ENCODE measurements at places on chromosomes 7 and 10.

DNA sequence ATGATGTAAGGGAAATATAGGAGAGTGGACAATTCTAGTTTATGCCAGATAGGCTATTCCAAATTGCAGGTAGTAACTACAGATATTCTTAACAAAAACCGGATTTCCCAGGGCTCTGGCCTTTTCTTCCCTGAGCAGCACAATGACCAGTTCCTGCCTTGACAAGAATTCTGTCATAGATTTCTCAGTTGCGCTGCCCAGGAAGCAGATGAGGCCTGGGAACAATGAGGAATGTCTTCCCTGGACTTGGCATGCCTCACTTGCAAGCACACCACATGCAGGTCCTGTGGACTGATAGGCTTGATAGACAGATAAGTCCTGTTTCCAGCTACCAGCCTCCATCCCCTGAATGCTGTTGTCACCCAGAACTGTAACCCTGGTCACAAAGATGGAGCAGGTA, 174.5 kb upstream of the PRSS58 start:
- DNase-seq: no peak

DNA sequence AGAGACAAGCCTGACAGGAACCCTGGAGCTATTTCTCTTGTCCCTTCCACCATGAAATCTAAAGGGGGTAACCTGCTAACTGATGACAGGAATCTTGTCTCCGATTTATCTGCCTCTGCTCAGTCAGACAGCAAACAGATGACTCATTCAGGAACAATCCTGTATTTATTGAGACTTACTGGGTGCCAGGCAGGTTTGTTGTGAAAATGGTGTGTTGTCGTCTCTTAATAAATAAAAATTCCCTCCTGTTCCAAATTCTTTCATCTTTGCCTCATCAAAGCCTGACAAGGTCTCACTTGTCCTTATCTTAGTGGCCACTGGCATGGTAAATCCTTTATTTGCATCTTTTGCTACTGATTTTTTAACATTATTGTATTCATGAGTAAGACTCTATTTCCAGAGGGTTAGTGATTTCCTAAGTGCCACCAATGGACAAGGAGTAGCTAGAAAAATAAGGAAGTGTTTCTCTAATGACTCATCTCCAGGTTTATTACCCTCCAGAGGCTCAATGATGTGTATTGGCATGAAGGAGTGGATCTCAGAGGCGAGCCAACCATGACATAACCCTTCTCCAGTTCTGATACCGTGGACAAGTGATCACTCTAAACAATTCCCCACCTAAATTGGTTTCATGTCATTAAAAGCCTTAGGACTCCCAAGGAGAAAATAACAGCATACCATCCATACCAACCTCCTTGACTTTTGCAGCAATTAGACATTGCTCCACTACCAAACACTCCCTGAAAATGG, 724.0 kb downstream of the GRID1 start:
- DNase-seq: no peak

DNA sequence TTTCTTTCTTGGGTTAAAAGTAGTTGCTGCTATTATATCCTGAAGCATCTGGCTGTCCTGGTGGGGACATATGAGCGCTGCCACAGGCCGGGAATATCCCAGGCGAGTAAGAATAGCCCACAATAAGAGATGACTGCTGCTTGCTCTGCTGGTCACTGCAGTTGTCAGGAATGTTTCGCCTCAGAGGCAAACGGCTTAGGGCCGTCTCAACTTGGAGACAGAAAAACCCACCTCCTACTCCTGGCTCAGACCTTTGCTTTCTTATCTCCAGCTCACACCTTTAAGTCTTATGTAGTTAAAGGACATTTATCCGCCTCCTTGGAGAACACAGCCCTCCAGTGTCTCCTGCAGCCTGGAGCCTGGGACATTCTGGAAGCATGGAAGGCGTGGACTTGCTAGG, at the start of gene GJD4:
GJD4 (plus strand) TSS at position 151 of the 400 bp plus-strand sequence; CDS start at position 378, 227 bp downstream.
- no peak for DNase-seq

DNA sequence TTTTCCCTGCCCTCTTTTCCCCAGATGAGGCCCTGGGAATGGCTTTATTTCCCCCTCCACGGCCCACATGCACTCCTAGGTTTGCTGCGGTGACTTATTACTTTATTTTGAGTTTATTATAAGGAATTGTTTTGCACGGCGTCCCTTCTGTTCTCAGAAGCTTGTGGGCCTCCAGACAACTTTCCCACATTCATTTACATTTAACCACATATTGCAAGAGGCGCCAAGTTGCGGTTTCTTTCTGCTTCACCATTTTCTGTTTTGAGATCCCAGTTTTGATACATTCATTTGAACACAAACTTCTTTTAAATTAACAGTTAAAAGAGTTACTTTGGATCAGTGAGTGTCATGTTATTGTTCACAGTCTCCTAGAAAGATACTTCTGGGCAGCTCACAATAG, 532.5 kb upstream of the MGMT start:
- DNase-seq: no peak

DNA sequence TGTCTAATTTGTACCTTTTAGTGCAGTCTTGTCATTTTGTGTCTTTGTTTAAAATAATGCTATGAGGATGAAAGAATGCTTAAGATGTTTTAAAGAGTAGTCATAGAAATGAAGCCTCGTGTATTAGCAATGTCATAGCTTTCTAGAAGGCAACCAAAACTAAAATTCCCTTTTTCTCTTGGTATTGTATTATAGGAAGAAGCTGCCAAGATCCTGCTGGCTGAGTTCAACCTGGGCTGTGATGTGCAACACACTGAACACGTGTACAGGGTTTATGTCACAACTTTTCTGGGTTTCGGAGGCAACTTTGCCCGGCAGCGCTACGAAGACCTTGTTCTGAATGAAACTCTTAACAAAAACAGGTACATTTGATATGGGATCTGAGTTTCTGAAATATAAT, 36.2 kb downstream of the COX15 start:
- DNase-seq: no peak

GRCh38 chr10:30991647-30992011, 40.0 kb downstream of the ZNF438 start:
- DNase-seq: no peak

GRCh38 chr10:132918617-132919373, 23.6 kb downstream of the CFAP46 start:
- no peak for DNase-seq

GRCh38 chr10:79387974-79388850, 40.9 kb downstream of the PPIF start:
- DNase-seq: peak; percentile 21

DNA sequence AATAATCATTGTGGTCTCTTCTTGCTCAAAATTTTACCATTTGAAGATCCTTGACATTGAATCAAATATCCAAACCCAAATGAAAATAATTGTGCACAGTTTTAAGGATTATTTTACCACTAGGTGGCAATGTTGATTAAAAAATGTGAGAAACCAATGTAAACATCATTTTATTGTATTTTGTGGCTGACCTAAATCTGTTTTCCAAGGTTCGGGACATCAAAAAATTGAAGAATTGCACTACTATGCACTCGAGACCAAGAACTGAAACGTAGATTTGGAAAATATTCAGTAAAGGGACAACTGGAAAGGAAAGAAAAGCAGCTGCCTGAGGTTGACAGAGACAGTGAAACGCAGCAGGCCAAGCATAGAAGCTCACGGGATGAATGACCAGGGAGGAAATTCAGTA, 259.3 kb downstream of the SNX13 start:
- no peak for DNase-seq

DNA sequence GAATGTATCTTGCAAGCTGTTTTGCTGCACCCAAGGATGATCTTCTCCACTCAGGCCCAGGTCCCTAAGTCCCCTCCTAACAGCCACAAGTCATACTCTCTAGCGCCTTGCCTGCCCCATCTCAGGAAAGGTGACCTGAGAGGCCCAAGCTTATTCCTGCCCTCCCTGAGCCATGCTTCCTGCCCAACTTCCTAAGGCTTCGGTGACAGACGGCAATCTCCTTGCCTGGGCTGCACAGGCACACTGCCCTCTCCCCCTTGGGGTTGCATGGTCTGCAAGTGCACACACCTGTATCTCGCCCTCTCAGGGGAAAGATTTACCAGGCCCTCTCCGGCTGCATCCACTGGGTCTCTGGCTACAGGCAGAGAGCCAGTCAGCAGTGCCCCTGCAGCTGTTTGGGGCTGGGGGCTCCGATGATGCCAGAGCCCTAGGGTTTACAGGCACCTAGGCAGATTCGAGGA, 771 bp upstream of the ADIRF start:
- DNase-seq: no peak

GRCh38 chr7:25802473-25802872, 349.5 kb upstream of the NFE2L3 start:
- DNase-seq: no peak

DNA sequence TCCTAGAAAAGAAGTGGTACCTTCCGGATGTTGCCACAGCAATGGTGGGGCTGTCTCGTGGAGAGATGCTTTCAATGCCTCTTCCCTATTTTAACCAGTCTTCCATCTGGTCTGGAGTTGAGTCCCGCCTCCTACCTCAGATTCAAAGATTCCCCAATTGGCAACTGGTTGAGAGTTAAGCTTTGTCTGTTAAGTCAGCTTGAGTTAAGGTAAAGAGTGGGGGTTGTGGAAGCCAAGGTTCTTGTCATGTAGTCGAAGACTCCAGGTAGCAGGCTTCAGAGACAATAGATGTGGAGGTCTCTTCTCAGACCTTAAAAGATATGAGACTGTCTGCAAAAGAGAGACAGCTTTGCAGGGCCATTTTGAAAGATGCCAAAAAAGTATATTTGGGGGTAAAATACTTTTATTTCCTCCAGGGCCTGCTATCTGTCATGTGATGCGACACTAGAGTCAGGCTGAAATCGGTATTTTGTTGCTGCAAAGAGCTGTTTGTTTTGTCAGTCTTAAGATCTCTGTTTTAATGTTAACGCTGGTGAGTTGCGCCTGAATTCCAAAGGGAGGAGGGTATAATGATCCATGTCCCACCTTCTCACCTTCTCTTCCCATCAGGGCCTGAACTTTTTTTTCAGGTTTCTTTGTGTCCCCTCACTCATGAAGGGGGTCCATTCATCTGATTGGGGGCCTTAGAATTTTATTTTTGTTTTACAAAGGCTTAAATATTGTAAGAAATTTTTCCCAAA, 40.4 kb upstream of the SCIN start:
- no peak for DNase-seq

DNA sequence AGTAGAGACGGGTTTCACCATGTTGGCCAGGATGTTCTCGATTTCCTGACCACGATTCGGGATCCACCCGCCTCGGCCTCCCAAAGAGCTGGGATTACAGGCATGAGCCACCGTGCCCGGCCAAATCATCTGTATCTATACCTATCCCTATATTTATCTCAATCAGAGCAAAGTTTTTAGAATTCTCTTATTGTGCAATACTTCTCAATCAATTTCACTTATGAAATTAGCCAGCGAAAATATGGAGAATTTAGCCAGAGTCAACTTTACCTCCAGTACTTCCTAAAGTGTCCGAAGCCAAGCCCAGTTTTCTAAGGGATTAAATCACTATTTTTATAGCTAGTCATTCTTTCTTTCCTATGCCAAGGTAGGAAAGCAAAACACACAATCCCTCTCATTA, 319.1 kb upstream of the PFKP start:
- no peak for DNase-seq

- no peak for DNase-seq
Observed at GRCh38 chr10:106537866-106538265, 626.6 kb downstream of the SORCS1 start.

GRCh38 chr10:124705817-124706461, 38.2 kb downstream of the FAM53B start:
- DNase-seq: no peak

GRCh38 chr7:3156508-3156907, 112.8 kb upstream of the CARD11 start:
- DNase-seq: no peak

- DNase-seq: no peak
Observed at GRCh38 chr7:100768784-100769183, 35.4 kb downstream of the ZAN start.

- no peak for DNase-seq
Observed at GRCh38 chr7:80247891-80248290, 113.3 kb downstream of the GNAI1 start.

DNA sequence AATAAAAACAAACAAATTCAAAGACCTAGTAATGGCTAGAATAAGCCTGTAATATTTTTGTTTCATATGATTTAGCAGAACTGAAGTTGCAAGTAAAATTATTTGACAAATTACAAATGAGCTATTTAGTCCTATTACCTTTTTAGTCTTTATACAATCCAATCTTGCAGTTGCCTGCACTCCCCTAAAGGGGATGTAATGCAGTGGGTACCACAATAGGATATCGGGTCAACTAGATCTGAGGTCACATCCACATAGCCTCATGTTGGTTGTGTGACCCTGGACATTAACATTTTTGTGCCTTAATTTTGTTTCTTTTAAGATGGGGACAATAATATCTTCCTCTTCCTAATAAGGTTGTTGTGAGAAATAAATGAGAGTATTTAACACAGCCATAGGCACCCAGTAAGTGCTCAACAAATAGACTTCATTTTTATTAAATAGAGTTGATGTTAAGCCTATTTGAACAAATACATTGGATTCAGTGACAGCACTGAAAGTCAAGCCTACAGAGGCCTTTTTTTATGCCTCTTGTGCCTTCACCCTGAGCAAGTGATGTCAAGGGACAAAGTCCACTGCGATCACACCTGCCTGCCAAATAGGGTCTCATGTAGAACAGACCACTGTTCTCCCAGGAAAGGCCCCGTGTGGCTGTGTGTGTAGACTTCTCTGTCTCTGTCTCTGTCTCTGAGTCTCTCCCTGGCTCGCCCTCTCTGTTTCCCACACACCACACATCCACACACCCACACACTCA, 124.8 kb downstream of the EVX1 start:
- DNase-seq: no peak

- DNase-seq: no peak
Observed at GRCh38 chr10:22719406-22720042, 5.1 kb upstream of the PIP4K2A start.

- no peak for DNase-seq
Observed at GRCh38 chr7:131459256-131459655, 97.2 kb downstream of the PODXL start.

- DNase-seq: no peak
Observed at GRCh38 chr7:85030893-85031292, 156.0 kb downstream of the SEMA3D start.

GRCh38 chr7:92567460-92567859, 22.7 kb downstream of the FAM133B start:
- DNase-seq: no peak

- DNase-seq: peak; percentile 64
Observed at GRCh38 chr10:22505911-22506685, 160.8 kb downstream of the SPAG6 start.

GRCh38 chr7:76047305-76047810, 442 bp downstream of the STYXL1 start:
- DNase-seq: no peak

- DNase-seq: no peak
Observed at GRCh38 chr10:60434418-60435046, 44.9 kb upstream of the ANK3 start.

GRCh38 chr7:157413881-157414701, 77.3 kb downstream of the DNAJB6 start:
- no peak for DNase-seq

- no peak for DNase-seq
Observed at GRCh38 chr7:21352540-21353387, 75.1 kb upstream of the SP4 start.

DNA sequence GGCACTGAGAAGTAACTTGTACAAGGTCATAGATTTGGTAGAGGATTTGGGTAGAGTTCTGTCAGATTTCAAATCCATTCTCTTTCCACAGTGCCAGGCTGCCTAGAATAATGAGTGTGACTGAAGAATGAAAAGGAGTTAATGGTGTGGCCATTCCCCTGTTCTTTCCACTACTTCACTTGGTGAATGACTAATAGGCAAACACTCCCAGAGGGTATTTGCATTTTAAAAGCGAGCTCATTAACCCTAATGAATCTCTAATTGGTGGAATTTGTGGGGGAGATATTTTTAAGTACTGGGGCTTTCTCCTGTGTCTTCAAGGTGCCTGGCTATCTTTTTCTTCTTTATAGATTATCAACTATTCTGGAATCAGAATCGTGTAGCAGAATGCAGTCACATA, 74.8 kb upstream of the RPA3 start:
- DNase-seq: no peak
